ENCODE measurements at places on chromosomes 5 and 9. TPM values are rescaled to one million over a fixed set of nuclear protein-coding genes. Genes with fewer than 3 reads are reported as not detected.

C1QTNF3 gene
- total RNA-seq: not detected

HMMR gene
- total RNA-seq: 14.0 TPM

NUTM2F gene
- total RNA-seq: not detected

STPG3 gene
- total RNA-seq: not detected

FAM193B gene
- total RNA-seq: 18.7 TPM

PDLIM4 gene
- 0.49 TPM for total RNA-seq

APBA1 gene
- total RNA-seq: 0.51 TPM

TAS2R1 gene
- total RNA-seq: not detected

SSBP2 gene
- total RNA-seq: 7.1 TPM

SLC25A46 gene
- total RNA-seq: 29.8 TPM

HAND1 gene
- total RNA-seq: not detected

ADGRD2 gene
- not detected for total RNA-seq

IGIP gene
- 0.90 TPM for total RNA-seq

TAF11L9 gene
- not detected for total RNA-seq

HSPB3 gene
- not detected for total RNA-seq

INVS gene
- 10.7 TPM for total RNA-seq

LCN12 gene
- 0.81 TPM for total RNA-seq

UGT3A2 gene
- not detected for total RNA-seq

KCNV2 gene
- total RNA-seq: not detected

CETN3 gene
- total RNA-seq: 23.9 TPM

CRHBP gene
- total RNA-seq: 0.21 TPM

All from A549 treated with RU486 at 1 μM for 4 hours (cell line).